Mesothelial cell of epicardium (in vitro differentiated cells): ENCODE measurements at places on chromosomes 7 and 10.

- no peak for DNase-seq
These were observed 141.1 kb upstream of the PCBD1 start for GRCh38 chr10:71029411-71029892.

- no peak for DNase-seq
These were observed 262.0 kb downstream of the ADRA2A start for GRCh38 chr10:111338805-111339204.

- no peak for DNase-seq
These were observed 36.0 kb downstream of the COL26A1 start for GRCh38 chr7:101398396-101399289.

DNA sequence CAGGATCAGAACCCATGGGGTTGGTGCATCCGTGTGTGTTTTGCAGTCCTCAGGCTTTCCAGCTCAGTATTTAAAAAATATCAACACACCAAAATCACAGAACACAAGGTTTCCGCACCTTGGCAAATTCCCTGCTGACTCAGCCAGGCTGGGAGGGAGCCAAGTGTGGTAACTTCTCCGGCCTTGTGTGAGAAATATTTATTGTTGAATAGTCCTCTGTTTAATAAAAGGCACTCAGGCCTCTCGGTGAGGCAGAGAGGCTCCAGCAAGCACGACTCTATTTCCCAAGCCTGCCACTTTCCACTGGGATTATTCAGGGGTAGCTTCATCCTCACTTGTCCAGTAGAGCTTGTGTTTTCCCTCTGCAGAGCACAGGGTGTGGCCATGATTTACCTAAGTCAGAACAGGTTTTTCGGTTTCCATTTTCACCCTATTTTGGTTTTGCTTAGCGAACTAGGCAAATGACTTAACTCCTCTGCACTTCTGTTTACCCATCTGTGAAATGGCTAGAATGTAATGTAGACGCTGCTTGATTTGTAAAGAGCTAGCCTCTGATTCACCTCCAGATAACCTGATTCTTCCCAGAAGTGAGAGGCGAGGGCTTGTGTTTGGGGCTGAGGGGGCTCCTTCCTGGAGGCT, 13.0 kb upstream of the CHST15 start:
- DNase-seq, result no peak

- DNase-seq, result no peak
These were observed 4.8 kb downstream of the DHTKD1 start for GRCh38 chr10:12073526-12073925.

DNA sequence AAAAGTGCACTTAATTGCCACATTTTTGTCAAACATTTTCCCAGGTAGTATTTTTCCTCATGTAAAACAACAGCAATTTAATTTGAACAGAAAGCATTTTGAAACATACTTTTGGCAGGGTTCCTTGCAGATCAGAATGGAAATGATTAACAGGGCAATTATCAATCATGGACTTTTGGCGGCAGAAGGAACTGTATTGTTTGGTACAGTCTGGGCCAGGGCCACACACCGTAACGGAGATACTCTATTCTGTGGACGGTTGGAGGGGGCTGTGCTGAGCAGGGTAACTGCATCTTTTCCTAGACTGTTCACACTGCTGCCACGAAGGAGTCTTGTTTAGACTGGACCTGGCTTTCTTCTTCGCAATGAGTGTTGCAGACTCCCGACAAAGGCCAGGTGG, 62.3 kb downstream of the EGFR start:
- no peak for DNase-seq

GRCh38 chr7:154674191-154674590, 328.7 kb downstream of the PAXIP1 start:
- DNase-seq, result no peak

- no peak for DNase-seq
These were observed 45.3 kb upstream of the ZMIZ1 start for GRCh38 chr10:79023240-79024162.

- no peak for DNase-seq
These were observed 30.2 kb upstream of the ANKRD2 start for GRCh38 chr10:97542169-97543024.

DNA sequence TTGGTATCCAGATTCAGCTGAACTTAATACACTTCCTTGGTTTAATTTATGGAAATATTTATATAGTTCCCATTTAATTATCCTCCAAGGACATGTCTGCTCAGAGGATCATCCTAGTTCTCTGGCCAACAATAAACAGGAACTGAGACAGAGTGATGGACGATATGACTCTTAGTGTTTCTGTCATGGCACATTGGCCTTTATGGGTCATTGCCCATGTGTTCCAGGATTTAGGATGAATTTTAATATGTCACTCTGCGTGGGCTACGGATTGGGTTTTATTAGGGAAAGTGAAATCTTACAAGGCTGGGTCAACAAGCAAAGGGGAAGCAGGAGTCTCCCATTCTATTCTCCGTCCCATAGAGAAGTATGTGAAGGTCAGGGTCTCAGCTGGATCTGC, 18.8 kb upstream of the TNPO3 start:
- DNase-seq, result no peak

DNA sequence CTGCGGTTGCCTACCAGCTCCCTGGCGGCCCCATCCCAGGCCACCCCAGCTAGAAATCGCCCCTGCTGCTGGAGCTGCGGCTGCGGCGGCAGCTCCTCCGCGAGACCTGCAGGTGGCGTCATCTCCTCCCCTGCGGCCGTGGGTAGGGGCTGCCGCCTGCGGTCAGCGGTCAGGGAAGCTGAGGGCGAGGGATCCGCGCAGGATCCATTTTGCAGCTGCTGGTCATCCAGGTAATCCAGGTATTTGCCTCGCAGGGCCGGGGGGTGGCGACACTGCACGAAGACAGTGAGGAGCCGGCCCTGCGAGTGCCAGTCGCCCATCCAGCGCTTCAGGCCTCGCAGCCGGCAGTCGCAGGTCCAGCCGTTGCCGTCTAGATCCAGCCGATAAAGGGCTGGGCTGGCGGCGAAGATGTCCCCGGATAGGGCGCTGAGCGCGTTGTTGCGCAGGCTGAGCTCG, 1.5 kb downstream of the TRIL start:
- DNase-seq, result peak; percentile 44

GRCh38 chr10:110061687-110062086, 53.9 kb downstream of the ADD3 start:
- no peak for DNase-seq
